ENCODE measurements at places on chromosomes 12 and 14. TPM values are rescaled to one million over a fixed set of nuclear protein-coding genes. Genes with fewer than 3 reads are reported as not detected.

The AKAP5 gene
- total RNA-seq: 0.41 TPM

The FAM222A gene
- total RNA-seq: 10.2 TPM

The ARMH4 gene
- total RNA-seq: 10.7 TPM

The RPS6KL1 gene
- total RNA-seq: 21.1 TPM

The TDRD9 gene
- total RNA-seq: 5.9 TPM

The RFLNA gene
- total RNA-seq: 0.27 TPM

The ANO2 gene
- 9.4 TPM for total RNA-seq

The MYH6 gene
- total RNA-seq: 2,059 TPM

The MYL6 gene
- 505 TPM for total RNA-seq

The KCNK10 gene
- not detected for total RNA-seq

DNA sequence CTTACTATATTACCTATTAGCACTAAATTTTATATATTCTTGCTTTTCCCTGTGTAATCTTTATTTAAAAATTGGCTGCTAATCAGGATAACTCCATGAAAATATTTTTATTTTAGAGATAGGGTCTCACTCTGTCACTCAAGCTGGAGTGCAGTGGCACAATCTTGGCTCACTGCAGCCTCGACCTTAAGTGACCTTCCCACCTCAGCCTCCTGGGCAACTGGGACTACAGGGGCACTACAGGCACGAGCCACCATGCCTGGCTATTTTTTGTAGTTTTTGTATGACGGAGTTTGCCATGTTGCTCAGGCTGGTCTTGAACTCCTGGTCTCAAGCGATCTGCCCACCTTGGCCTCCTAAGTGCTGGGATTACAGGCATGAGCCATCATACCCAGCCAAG, 32.4 kb upstream of the VCPKMT start:
- no peak for DNase-seq

DNA sequence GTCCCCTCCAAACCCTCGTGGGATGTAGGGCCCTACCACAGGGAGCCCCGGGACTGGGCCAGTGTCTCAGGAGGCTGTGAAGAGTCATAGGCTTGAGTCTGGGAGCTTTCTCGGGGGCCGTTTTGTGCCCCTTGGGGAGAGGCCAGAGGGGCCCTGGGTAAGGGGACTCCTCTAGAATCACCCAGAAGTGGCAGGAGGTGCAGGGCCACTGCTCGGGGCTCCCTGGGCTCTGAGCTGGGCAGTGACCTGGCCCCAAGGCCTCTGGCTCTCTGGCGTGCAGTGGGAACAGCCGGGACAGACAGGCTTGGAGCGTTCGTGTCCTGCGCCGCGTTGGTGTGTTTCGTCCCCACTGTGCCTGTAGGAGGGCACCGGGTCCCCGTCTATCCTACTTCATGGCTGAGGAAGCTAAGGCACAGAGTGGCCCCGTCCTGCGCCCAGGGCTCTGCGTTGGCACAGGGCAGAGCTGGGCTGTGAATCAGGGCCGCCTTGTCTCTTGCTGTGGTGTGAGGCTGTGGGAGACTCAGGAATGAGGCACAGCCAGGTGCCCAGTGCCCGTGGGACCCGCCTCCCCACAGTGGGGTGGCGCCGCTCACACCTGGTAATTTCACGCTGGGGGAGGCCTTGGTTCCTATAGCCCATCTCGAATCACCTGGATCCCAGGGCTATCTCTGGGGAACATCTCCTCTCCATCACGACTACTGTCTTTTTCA, 23.8 kb upstream of the KIF26A start:
- DNase-seq: no peak

DNA sequence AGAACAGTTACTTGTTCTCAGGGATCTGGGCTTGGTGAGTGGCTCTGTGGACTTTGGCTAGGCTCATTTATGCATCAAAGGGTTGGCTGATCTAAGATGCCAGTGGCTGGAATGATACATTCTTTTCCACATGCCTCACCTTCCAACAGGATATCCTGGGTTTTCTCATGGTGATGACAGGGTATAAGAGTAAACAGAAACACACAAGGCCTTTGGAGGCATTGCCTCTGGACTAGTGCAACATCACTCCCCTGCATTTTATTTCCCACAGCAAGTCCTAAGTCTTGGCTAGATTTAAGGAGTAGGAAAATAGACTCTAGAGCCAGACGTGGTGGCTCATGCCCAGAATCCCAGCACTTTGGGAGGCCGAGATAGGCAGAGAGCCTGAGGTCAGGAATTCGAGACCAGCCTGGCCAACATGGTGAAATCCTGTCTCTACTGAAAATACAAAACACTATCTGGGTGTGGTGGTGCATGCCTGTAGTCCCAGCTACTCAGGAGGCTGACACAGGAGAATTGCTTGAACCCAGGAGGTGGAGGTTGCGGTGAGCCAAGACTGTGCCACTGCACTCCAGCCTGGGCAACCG, 47.9 kb downstream of the RPH3A start:
- no peak for DNase-seq

GRCh38 chr14:100827101-100828021, 1.4 kb downstream of the MEG3 start:
- DNase-seq: no peak

DNA sequence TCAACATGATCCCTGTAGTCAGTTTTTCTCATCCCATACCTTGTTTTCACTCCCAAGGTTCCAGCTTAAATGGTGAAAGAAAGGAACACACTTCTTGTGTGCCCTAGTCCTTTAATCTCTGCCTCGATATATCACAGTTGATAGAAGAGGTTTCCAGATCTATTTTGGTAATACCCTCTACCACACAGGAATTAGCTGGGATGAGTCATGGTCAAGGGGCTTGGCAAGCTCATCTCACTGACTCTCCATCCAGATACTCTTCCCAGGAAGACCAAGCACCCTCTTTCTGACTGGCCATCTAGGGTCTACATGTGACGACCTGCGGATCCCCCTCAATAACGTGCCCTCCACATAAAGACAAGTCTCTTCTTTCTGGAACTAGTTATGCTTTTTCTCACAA, 277.9 kb downstream of the ITPR2 start:
- no peak for DNase-seq

DNA sequence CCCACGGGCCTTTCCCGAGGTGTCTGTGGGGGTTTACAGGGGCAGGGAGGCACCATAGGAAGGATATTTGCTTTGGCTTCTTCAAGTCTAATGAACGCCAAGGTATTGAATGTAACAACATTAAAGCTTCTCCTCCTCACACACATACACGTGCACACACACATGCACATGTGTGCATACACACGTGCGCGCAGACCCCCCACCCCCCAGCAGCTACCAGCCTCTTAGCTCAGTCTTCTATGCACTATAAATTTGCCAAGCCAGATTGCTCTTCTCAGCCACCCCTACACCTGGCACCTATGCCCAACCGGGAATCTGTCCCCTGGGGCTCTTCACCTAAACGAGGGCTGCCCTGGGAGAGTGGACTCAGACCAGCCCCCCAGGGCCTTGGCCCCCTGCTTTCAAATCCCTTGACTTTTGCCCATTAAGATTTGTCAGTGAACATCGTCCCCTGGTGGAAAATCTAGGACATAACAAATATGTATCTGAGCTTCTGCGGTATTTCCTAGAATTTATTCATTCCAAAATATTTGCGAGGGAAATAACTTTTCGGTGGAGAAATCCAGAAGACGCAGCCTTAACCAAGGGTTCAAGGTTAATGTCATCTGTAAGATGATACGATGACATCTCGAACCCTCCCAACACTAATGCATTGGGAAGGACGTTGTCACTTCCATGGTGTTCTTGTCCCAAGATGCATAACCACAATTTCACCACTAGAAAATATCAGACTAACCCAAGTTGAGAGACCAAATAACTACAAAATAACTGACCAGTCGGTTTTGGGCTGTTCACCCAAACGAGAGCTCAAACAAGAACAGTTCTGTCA, 330.4 kb downstream of the MED13L start:
- no peak for DNase-seq

GRCh38 chr14:96736439-96736838, 60.7 kb upstream of the VRK1 start:
- DNase-seq: no peak

DNA sequence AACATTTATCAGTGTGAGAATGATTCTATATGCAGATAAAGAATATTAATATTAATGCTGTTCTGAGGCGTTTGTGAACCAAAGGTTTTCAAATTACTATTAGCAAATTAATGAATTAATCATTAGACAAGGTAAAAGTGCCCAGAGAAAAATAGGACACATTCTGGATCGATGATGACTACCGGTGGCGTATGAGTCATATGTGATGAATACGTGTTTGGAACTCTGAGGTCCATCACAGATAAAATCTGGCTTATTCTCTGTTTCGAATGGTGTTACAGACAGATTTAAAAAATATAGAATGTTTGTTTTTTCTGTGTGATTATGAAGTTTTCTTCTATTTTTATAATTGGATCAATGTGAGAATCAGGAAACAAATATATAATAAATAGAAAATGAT, 79.2 kb upstream of the RTL1 start:
- no peak for DNase-seq

GRCh38 chr14:80135305-80136088, 75.8 kb downstream of the DIO2 start:
- no peak for DNase-seq

GRCh38 chr14:88952901-88953300, 128.4 kb downstream of the TTC8 start:
- DNase-seq: no peak

DNA sequence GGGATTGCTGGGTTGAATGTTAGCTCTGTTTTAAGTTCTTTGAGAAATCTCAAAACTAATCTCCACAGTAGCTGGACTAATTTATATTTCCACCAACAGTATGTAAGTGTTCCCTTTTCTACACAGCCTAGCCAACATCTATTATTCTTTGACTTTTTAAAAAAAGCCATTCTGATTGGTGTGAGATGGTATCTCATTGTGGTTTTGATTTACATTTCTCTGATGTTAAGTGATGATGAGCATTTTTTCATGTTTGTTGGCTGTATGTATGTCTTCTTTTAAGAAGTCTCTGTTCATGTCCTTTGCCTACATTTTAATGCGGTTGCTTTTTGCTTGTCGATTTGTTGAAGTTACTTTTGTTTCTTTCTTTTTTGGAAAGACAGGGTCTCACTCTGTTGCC, 301.1 kb upstream of the OR4E1 start:
- no peak for DNase-seq

GRCh38 chr12:90254796-90255195, 546.2 kb upstream of the ATP2B1 start:
- DNase-seq: no peak

DNA sequence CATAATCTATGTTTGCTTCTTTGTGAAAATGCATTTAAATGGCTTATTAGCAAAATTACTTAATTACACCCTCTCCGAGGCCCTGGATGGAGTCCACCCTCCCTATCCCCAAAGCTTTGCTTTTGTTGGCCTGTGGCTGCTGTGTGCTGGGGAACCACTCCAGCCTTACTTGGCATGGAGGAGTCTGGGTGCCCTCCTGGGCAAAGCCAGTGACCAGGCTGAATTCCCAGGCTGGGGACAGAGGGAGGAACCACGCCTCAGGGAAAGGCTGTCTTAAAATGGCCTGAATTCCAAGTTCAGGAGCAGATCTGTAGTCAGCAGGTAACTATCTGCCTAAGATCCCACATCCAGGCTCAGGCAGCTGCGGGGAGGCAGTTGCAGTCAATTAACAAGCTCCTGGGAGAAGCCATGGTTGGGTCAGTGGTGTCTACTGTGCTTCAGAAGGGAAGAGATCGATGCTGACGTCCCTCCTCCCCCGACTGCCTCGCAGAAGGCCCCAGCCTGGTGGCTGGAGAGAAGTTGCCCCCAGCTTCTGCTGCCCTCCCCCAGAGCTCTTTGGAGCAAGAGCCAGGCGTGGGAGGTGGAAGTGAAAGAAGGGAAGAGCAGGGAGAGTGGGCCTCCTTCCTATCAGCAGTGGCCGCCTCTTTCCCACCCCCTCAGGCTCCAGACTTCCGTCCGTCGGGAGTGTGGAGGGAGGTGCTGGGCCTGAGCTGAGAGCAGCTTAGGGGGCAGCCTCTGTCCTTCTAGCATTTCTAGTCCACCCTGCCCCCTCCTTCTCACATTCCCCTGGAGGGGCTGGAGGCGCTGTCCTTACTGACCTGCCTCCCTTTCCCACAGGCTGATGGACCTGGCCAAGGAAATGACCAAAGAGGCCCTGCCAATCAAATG, 11.3 kb downstream of the VASH1 start:
- peak; percentile 82 for DNase-seq

DNA sequence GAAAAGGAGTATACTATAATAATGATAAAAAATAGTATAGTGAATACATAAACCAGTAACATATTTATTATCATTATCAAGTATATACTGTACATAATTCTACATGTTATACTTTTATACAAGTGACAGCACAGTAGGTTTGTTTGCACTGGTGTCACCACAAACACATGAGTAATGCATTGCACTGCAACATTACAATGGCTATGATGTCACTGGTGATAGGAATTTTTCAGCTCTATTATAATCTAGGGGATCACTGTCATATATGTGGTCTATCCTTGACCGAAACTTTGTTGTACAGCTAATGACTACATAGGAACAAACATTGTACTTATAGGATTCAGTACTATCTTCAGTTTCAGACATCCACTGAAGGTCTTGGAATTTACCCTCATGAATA, 165.8 kb upstream of the SYT1 start:
- DNase-seq: no peak

DNA sequence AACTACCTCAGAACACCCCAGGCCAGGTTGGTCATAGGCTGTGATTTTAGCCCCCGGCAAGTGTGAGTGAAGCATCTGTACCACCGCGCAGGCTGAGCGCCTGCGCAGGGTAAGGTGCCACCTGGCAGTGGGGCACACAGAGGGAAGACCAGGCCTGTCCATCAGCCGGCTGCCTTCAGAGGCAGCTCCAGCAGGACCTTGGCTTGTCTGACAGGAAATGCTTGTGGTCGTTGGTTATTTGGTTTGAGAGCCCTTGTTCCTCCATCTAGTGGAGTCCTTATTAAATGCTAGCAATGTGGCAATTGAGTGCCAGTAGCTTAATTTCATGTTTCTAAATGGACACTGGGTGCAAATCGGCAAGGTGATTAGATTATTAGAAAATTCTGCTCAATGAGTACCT, 27.5 kb downstream of the SLC25A29 start:
- no peak for DNase-seq

DNA sequence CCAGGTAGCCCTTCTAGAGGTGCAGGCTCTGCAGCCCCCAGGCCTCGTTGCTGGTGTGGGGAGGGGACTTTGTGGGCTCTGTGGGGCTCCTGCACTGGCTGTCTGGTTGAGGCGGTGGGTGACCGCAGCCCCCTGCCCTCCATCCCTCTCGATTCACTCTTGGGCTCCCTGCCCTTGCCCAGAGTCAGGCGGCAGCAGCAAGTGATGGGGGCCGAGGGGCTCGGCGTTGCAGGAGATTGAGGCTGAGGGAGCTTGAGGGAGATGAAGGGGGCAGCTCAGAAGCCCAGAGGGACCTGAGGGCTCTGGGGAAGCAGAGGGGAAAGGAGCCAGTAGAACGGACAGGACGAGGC, 9.5 kb upstream of the LRTM2 start:
- peak; percentile 31 for DNase-seq

- no peak for DNase-seq
These were observed 122.1 kb downstream of the SLC5A8 start for GRCh38 chr12:101087920-101088319.
